ENCODE measurements at places on chromosomes 6 and 20.
A peak's percentile ranks its signal among the peaks of the same experiment; 100 is the strongest.

- no peak for DNase-seq
Measured at GRCh38 chr20:12965212-12965869, 43.4 kb upstream of the SPTLC3 start.

GRCh38 chr6:21595285-21596144 is 2.0 kb downstream of the SOX4 start:
- DNase-seq: peak; percentile 8

GRCh38 chr6:134340179-134340975 is 22.5 kb upstream of the SGK1 start:
- DNase-seq: no peak

GRCh38 chr6:15709651-15710269 is 46.9 kb upstream of the DTNBP1 start:
- no peak for DNase-seq

DNA sequence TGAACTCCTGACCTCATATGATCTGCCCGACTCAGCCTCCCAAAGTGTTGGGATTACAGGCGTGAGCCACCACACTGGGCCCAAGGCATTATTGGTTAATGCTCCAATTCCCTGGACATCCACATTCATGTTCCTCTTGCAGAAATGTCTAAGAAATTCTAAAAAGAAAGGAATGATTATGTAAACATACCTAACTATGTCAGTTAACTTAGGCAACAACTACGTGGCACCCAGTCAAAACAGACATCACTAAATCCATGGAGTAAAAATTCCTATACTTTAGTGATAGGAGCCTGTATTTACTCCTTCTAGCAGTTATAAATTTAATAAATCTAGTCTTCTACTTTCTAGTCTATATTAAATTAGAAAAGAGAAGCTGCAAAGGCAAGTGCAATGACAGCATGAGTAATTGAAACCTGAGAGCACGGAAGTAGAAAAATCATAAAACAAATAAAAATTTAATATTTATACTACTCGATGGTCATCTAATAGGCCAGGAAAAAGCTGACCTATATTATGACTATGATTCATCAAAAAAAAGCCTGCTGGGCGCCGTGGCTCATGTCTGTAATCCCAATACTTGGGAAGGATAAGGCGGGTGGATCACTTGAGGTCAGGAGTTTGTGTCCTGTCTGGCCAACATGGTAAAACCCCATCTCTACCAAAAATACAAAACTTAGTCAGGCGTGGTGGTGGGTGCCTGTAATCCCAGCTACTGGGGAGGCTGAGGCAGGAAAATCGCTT is 4.2 kb downstream of the AHI1 start:
- DNase-seq: no peak

DNA sequence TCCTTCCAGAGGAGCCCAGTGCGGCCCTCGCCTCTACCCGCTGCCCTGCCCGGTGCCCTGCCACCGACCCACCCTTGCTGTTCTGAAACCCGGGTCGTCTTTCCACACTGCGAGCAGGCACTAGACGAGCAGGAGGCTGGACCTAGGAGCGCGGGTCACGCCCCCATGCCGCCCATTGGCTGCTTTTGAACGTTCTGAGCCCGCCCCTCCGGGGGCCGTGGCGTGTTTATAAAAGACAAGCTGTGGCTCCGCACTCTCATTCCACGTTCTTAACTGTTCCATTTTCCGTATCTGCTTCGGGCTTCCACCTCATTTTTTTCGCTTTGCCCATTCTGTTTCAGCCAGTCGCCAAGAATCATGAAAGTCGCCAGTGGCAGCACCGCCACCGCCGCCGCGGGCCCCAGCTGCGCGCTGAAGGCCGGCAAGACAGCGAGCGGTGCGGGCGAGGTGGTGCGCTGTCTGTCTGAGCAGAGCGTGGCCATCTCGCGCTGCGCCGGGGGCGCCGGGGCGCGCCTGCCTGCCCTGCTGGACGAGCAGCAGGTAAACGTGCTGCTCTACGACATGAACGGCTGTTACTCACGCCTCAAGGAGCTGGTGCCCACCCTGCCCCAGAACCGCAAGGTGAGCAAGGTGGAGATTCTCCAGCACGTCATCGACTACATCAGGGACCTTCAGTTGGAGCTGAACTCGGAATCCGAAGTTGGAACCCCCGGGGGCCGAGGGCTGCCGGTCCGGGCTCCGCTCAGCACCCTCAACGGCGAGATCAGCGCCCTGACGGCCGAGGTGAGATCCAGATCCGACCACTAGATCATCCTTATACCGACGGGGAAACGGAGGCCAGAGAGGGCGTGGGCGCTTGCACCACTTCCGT is at the start of gene ID1:
Gene ID1 (plus strand): TSS at position 259 of the 871 bp plus-strand sequence. CDS start 99 bp downstream, at position 358.
- peak; percentile 91 for DNase-seq

DNA sequence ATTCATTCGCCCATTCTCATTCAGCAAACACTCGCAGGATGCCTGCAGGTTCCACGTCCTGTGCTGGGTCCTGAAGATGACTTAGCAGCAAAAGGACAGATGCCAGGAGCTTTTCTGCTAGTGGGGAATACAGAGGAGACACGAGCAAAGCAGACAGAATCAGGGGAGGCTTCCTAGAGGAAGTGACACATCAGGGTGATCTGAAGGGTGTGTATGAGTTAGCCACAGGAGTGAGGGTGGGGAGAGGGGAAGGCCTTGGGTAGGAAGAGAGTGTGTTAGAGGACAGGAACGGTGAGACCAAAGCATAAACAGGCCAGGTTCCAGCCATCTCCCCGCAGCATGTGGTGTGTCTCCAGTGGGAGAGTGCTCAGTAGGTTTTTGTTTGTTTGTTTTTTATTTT is 73.4 kb upstream of the GTSF1L start:
- no peak for DNase-seq

- no peak for DNase-seq
Measured at GRCh38 chr20:3871550-3872265, 17.5 kb upstream of the PANK2 start.

DNA sequence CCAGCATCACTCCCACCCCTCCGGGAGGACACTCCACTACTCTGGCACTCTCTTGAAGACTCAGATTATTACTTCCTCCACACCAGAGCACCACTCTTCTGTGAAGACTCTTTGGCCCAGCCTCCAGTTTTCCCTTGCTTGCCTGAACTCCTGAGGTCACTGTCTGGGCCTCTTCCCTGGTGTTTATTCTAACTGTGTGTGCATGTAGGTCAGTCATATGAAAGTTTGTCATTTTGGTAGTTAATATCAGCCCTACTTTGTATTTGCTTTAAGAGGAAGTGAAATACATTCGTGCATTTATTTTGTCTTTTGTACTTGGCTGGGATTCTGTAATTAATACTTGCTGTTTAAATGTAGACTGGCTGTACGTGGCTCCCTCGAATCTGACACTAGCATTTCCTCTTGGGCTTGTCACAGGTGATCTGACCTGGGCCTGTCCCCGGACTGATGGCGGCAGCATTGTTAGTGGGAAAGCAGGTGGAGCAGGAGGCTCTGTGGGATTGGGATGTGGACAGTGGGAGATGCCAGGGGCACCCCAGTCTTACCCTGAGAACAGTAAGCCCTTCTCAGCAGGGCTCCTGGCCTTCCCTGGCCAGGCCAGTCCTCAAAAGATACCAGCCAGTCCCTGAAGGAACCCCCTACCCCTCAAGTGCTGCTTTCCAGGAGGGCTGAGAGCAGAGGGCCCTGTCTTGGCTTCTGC is 350.5 kb downstream of the CDC5L start:
- DNase-seq: no peak

- DNase-seq: no peak
Measured at GRCh38 chr6:53469163-53469562, 75.7 kb downstream of the GCLC start.

DNA sequence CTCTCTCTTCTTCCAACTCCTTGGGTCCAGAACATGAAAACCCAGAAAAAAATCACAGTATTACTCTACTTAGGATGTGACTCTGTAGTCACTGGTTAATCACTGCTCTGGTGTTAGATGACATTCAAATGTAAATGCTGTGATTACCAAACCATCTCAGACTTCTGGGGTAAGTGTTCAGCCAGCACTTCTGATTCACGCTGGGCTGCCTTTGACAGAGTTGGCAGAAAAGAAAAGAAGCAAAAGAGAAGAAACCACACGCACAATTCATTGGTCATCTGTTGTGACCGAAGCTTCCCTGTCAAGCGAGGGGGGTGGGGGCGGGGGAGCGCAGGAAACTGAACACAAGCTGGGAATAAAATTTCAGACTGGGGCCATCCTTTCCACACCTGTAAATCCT is 82.7 kb downstream of the PSMG4 start:
- DNase-seq: no peak

- DNase-seq: no peak
Measured at GRCh38 chr6:169858935-169859351, 107.5 kb downstream of the ERMARD start.

DNA sequence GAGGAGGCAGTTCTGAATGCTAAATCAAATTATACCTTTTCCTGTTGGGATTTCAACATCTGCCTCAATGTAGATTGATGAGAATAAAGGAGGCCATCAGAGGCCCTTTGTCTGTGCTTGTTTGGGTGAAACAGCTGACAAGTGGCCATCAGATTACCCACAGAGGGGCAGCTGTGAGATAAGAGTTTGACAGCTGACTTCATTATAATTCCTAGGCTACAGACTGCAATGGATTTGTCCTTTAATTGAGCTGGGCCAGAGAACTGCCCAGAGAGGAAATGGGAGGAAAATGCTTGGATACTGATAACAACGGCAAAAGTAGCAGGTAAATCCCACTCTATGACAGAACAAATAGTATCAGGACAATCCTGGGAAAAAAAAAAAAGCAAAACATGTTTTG is 649.4 kb downstream of the HDGFL1 start:
- no peak for DNase-seq

DNA sequence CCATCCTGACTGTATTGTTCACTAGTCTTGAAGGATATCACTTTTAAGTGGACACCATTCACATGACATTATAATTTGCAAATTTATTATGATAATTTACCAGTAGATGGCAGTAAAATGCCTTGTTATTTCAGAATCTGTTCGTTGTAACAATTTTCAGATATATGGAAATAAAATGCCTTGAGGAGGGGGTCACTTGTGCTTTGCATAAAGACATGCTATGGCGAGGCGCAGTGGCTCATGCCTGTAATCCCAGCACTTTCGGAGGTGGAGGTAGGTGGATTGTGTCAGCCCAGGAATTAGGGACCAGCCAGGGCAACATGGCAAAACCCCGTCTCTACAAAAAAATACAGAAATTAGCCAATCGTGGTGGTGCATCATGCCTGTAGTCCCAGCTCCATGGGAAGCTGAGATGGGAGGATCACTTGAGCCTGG is 9.0 kb upstream of the NCOA6 start:
- no peak for DNase-seq

GRCh38 chr20:10639077-10639736 is 34.6 kb downstream of the JAG1 start:
- no peak for DNase-seq

DNA sequence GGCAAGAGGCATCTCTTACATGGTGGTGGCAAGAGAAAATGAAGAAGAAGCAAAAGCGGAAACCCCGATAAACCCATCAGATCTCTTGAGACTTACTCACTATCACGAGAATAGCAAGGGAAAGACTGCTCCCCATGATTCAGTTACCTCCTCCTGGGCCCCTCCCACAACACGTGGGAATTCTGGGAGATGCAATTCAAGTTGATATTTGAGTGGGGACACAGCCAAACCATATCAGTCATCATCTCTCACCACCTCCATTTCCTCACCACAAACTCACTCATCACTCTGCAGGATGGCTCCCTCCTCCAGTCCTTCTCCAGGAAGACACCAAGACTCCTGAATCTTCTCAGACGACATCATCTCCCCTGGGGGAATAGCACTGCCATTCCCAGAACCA is 25.8 kb upstream of the SLC16A10 start:
- DNase-seq: no peak

- DNase-seq: no peak
Measured at GRCh38 chr20:43040427-43040826, 149.3 kb downstream of the PTPRT start.

GRCh38 chr6:140480852-140481251 is 1106.4 kb upstream of the CITED2 start:
- DNase-seq: no peak

- DNase-seq: no peak
Measured at GRCh38 chr20:39775110-39775509, 813.0 kb downstream of the DHX35 start.

- DNase-seq: no peak
Measured at GRCh38 chr6:54992789-54993188, 146.2 kb downstream of the FAM83B start.

DNA sequence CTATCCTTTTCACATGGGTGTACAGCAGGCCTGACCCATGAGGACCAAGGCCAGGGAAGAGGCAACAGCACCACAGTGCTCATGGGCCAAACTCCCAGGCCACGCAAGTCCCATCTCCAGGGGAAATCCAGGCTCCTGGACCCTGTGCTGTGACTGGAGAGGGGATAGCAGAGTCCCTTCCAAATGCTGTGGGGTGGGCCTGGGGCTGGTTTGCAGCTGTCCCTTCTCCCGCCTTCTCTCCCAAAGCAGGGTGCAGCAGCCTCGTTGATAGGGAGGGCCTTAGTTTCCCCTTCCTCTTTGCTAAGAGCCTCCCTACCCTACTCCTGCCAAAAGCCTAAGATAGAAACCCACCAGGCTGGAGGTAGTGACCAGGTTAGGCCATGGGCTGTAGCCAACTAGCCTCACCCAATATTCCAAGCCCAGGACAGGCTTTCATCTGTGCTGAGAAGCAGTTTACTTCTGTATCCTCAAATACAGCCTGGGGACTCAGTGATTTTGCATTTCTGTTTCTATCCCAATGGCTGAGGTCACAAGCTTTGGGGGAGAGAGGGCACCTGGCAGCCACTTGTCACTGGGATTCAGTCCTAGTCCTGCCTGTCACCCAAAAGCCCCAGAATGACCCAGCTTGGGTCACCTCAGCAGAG is 1.4 kb downstream of the CTSZ start:
- DNase-seq: no peak

GRCh38 chr20:8132484-8133309 is 631 bp downstream of the PLCB1 start:
- no peak for DNase-seq

DNA sequence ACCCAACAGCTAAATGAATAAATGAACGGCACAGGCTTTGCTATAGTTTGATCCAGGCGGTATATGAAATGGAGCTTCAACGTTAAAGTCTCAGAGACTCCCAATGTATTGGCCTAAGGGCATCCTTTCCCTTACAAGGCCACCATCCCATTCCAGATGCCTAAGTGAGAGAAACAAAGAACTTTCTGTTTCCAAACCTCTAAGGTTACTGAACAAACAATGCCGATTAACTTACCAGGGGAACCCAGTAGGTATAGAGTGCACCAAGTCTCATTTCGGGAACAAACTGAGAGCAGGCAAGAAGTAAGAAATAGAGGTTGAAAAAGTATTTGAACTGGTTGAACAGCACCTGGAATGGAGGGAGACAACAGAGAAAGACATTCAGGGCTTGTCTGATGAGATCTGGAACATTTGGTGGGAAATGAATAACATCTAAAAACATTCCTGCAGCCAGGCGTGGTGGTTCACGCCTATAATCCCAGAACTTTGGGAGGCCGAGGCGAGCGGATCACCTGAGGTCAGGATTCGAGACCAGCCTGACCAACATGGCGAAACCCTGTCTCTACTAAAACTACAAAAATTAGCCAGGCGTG is 42.5 kb downstream of the ATP9A start:
- DNase-seq: no peak

DNA sequence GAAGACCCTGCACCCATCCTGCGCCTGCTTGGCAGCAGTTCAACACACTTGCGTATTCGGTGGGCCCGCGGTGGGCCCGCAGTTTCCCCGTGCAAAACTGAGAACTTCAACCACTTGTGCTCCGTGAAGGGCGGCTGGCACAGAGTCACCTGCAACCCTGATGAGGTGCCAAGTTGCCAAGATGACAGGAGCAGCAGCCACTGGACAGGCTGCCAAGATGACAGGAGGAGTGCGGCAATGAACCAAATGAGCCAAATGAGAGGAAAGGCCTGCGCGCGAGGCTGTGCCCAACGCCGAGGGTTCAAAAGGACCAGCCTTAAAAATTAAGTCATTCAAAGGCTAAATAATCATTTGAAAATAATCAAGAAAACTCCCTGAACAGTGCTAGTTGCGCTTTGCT is 20.1 kb downstream of the DIDO1 start:
- no peak for DNase-seq

Data from activated CD4-positive, alpha-beta T cell treated with anti-CD3 and anti-CD28 coated beads, Interleukin-2, amount 50 U/mL, for 1 hour (primary cell).